ENCODE measurements at places on chromosomes 12 and 14.

- DNase-seq = no peak
These were observed 710 bp upstream of the FOS start for GRCh38 chr14:75277815-75278421.

DNA sequence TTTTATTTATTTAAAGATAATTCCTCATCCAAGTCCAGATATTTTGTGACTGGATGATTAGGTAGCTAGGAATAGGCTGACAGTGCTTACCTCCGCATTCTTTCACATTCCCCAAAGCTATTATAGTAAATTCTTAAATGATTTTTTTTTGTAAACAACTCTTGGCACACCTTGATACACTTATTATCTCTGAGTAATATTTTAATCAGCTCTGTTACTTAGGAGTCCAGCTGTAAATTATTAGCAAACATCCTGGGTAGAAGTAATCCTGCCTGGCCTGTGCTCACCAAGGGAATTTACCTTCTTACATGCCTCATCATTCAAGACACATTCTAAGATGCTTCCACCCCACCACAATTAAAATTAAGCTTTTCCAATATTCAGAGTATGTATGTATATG, 186.1 kb downstream of the SLC2A13 start:
- DNase-seq = no peak

GRCh38 chr14:73323896-73324399, 86.6 kb downstream of the PAPLN start:
- DNase-seq = no peak

GRCh38 chr12:58030566-58031279, 89.4 kb downstream of the ATP23 start:
- no peak for DNase-seq

DNA sequence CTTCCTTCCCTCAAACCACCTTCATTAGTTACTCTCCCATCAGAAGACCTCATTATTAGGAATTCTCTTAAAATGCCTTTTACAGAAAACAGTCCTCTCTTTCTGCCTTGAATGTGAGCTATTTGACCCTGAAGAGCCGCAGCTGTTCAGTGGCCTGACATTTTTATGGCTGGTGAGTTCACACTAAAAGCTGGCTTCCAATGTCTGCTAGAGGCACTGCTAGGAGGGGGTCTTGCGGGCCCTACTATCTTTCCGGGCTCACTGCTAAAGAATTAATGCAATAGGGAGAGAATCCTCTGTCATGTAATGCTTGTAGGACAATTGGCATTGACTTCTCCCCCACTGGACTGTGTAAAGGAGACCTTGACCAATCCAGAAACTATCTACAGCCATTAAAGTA, 87.7 kb downstream of the GPR135 start:
- no peak for DNase-seq

Data from T-helper 2 cell (primary cell).